Activated CD4-positive, alpha-beta T cell treated with anti-CD3 and anti-CD28 coated beads, Interleukin-2, amount 50 U/mL, for 24 hours (primary cell): ENCODE measurements at places on chromosomes 12 and 14.

DNA sequence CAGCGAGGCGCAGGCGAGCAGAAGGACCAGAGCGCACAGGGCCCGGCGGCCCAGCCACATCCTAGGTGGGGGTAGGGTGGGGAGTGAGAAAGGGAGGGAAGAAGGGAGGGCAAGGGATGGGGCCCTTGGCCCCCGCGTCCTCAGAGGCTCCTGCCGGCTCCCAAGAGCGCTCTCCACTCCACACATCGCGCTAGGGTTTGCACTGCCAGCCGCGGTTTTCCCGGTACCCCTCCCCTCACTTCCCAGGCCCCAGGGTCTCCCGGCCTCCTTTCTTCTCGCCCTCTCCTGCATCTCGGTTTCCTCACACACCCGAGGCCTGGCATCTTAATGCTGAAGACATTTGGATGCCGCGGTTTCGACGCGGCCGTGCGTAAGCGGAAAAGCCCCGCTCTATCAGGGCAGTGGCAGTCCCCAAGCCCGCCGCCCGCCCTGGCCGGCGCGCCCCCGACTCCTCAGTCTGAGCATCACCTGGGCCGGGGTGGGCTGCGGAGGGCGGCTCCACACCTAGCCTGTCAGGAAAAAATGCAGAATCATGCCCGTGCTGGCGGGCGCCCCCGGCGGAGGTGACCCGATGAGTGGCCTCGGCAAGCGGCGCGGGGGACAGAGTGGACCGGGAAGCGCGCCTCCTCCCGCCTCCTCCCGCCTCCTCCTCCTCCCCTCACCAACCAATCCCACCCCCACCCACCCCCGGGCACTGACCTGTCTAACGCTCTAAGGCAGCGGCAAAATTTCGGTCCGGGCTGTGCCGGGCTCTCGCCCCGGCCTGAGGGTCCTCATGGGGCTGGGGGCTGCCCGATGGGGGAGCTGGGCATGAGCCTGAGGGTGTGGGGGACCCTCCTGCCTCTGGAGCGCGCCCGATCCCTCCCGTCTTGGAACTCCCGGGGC is 686 bp downstream of the B4GALNT1 start:
- DNase-seq = no peak

DNA sequence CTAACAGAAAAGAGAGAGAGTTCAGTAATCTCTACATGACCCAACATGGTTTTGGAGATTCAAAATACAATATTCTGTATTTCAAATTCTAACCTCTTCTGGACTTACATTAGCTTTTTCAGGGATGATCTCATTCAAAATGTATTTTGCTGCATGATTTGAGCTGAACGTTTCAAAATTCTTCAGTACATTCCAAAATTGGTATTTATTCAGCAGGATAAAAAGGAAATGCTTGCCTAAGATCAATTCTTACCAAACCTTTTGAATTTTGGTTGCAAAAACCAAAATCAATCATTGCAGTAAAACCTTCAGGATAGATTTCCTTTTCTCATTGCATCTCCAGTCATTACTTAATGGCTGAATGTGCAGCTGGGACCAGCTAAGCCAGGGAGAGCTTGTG is 1761.3 kb upstream of the SEL1L start:
- DNase-seq = no peak

DNA sequence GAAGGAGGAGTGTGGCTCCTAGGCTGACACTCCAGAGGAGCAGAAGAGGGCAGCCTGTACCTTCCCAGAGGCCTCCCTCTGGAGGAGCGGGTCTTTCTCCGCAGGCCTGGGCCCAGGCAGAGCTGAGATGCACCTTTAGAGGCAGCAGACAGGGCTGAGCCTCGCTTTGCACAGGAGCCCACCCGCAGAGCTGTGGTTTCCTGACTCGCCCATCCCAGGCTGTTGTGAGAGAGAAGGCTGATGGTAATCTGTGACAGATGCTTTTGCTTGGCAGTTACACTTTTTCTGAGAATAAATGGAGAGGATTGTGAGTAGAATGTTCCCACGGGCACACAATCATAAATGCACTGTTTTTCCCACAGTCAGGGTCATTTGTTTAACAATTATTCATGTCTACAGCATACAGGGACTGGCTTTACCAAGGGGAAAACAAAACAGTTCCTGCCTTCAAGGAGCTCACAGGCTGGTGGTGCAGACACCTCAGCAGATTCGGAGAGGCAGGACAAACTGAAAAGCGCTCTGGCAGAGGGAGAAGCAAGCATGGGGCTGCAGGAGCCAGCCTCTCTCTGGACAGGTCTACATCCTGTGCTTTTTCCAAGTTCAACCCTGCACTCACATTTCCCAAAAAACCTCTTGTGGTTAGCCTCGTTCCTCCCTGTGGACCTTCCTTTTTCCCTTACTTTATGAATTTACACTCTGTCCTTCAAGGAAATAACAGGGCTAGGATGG is 13.9 kb downstream of the EVL start:
- peak; percentile 67 for DNase-seq

DNA sequence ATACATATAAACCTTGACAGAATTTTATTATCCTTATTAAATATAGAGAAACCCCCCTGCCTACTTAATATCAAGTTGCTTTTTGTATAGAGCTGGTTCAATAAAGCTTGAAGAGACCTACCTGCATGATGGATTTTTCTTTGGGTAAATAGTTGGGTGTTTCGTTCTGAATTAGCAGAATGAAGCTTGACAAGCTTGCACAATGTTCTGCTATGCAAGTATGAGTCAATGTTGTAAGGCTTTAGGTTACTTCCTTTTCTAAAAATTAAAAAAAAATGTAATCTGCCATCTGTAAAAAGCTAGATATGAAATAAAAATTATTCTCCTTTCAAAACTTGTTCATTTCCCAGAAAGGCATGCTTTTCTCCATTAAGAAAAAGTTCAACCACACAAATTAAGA is 1662.6 kb upstream of the SEL1L start:
- no peak for DNase-seq

DNA sequence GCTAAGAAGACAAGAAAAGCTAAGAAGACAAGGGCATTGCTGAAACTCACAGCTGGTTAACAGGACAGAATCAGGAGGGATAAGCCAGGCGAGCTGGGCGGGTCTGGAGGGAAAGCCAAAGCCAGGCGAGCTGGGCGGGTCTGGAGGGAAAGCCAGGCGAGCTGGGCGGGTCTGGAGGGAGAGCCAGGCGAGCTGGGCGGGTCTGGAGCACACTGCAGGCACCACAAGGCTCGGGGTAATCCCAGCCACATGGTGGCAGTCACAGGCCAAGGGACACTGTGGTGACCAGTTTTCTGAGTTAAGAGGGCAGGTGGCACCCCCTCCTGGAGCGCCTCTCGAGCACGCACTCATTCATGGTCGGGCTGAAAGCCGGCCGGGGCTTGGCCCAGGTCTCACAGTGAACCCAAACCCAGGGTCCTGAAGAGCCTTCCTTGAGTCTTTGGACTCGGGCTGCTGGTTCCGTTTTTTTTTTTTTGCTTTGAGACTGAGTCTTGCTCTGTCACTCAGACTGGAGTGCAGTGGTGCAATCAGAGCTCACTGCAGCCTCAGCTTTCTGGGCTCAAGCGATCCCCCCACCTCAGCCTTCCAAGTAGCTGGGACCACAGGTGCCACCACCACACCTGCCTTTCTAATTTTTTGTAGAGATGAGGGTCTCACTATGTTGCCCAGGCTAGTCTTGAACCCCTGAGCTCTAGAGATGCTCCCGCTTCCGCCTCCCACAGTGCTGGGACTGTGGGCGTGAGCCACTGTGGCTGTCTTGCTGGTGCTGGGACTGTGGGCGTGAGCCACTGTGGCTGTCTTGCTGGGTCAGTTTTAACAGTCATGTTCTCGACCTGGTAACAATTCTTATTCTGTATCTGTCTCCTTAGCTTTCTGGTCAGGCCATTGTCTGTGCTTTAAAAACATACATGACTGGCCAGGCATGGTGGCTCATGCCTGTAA is 40.2 kb downstream of the HSP90AA1 start:
- DNase-seq = no peak

GRCh38 chr12:14902465-14902864 is 16.8 kb upstream of the MGP start:
- DNase-seq = no peak

DNA sequence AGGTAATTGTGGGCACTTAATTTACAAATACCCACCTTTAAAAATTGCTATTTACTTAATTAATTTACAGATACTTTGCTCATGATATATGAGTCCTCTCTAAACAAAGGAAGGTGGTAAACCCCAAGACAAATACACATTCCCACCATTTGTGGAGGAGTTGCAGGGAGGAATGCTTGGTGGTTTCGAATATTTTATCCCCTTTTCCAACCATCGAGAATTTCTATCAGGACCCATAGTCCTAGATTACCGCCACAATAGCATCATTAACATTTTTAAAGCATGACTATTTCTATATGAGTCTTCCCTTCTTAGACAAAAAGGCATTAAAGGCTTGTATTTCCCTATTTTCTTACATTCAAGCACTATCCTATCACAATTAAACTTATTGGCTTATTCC is 34.2 kb upstream of the PLEKHA5 start:
- no peak for DNase-seq

DNA sequence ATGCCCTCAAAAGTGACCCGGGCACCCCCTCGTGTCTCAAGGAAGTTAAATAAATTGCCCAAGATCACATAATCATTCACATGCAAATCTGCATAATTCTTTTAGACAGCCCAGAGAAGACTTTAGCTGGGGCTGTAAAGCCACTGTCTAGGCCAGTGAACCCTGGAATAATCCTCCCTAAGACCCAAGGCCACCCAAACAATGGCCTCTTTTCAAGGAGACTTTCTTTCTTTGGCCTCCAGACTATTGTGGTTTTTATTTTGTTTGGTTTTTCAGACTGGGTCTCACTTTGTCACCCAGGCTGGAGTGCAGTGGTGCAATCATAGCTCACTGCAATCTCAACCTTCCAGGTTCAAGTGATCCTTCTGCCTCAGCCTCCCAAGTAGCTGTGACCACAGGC is 10.6 kb downstream of the SVOP start:
- DNase-seq = no peak

- DNase-seq = no peak
Measured at GRCh38 chr12:54140588-54141388, 48.0 kb downstream of the SMUG1 start.

- DNase-seq = no peak
Measured at GRCh38 chr12:69435644-69436043, 34.5 kb upstream of the FRS2 start.

- DNase-seq = no peak
Measured at GRCh38 chr14:20436363-20436755, 393 bp upstream of the KLHL33 start.

DNA sequence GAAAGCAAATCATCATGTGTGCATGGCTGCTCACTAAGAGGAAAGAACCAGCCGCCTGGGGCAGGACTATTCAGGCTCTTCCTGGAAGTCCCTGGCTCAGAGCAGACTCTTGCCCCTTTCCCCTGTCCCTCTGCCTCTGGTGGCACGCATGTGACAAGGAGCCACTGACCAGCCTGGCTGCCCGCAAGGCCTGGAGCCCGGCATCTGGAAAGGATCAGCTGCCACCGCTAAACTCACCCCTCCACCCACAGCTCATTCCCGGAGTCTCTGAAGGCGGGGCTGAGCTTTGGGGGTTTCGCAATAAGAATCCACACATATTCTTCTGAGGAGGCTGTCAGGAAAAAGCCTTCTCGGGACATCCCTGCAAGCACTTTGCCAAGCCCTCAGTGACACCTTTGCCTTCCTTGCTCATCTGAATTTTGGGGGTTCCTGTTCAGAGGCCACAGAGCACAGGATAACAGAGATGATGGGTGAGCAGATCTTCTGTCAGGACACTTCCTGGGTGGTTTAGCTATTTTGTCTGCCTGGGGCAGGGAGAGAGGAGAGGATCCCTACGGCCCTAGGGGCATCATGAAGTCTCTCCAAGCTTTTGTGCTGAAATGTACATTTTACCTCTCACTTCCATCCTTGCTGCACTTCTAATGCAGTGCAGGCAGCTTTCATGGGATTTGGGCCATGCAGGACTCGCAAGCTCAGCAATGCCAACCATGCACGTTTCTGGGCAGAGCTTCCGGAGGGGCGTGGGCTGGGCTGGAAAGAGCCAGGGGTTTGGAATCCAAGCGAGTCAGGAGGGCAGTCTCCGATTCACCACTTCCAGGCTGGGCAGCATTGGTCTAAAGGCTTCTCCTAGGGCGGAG is 124.8 kb upstream of the MAP1LC3B2 start:
- no peak for DNase-seq

DNA sequence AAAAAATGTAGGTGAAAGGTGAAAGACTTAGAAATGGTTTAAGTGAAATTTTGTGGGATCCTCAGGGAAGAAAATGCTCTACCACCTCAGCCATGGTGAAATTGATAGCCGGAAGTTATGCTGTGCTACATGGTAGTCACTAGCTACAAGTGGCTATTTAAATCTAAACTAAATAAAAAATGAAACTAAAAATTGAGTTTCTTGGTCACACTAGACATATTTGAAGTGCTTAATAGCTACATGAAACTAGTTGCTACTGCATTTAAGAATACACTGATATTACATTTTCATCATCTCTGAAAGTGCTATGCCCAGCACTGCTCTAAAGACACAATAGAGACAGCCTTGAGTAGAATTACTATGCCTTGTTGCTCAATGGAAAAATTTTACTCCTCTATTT is 10.3 kb upstream of the SLCO1B3 start:
- DNase-seq = no peak

DNA sequence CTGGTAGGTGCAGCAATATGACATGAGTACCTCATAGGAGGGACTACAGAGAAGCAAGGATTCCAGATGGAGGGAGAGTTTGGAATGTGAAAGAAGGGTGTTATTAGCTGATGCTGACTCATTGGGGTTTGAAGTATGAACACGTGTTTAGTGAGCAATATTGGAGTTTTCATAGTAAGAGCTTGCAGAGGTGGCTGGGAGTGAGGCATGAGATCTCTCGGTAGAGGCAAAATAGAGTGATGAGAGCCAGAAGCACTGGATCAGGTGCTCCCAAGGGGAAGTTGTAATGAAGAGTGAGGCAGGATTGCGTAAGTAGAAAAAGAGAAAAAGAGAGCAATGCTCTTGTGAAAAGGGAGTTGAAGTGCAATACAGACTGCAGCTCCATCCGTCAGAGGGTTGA is 42.1 kb downstream of the MGST1 start:
- no peak for DNase-seq

DNA sequence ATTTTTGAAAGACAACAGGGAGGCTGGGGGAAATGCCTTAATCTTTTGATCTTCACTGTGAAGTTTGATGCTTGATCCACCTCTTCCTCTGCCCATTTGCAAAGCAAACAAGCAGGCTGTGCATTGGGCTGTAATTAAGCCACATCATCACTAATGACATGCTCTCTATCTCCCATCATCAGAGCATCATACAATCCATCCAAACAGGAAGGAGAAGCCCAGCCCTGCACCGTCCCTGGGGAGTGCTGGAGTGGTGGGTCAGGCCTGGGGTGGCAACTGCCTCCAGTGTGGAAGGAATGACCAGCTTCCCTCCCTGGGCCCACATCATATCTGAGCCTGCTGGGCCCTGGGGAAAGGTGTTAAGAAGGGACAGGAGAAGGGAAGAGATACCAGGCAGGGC is 6.9 kb upstream of the KRT74 start:
- DNase-seq = no peak

- no peak for DNase-seq
Measured at GRCh38 chr12:5403411-5403810, 28.5 kb upstream of the NTF3 start.
